Epithelial cell of proximal tubule (primary cell): ENCODE measurements at places on chromosomes 16 and 17. TPM values are rescaled to one million over a fixed set of nuclear protein-coding genes. Genes with fewer than 3 reads are reported as not detected.
A peak's percentile ranks its signal among the peaks of the same experiment; 100 is the strongest.

Gene CA7
- 0.12 TPM in 1 of 2 replicates, not detected in the other for total RNA-seq

Gene CTF1
- total RNA-seq, result 0.87 and 4.3 TPM in 2 replicates

Gene CCL1
- total RNA-seq, result not detected in 2 replicates

Gene SMPD3
- 0.07 TPM in 1 of 2 replicates, not detected in the other for total RNA-seq

Gene CMTR2
- 21.0 and 24.4 TPM in 2 replicates for total RNA-seq

Gene OR1A1
- total RNA-seq, result not detected in 2 replicates

Gene CSF3
- not detected in 2 replicates for total RNA-seq

Gene TMEM238L
- not detected in 2 replicates for total RNA-seq

Gene CBX8
- total RNA-seq, result 3.5 and 4.1 TPM in 2 replicates

Gene HAP1
- 0.06 and 0.14 TPM in 2 replicates for total RNA-seq

Gene CCDC40
- 1.3 and 2.2 TPM in 2 replicates for total RNA-seq

Gene WFDC1
- not detected in 2 replicates for total RNA-seq

Gene SLC46A1
- total RNA-seq, result 2.8 and 4.7 TPM in 2 replicates

GRCh38 chr17:5618476-5618875, 34.2 kb upstream of the NLRP1 start:
- DNase-seq, result no peak

GRCh38 chr17:13638855-13639458, 37.2 kb upstream of the HS3ST3A1 start:
- no peak for DNase-seq

GRCh38 chr17:63984651-63985386, 12.1 kb upstream of the SCN4A start:
- DNase-seq, result no peak

- no peak for DNase-seq
Measured at GRCh38 chr16:23950291-23950894, 114.6 kb downstream of the PRKCB start.

- DNase-seq, result no peak
Measured at GRCh38 chr17:34974794-34975785, 5.2 kb upstream of the LIG3 start.

DNA sequence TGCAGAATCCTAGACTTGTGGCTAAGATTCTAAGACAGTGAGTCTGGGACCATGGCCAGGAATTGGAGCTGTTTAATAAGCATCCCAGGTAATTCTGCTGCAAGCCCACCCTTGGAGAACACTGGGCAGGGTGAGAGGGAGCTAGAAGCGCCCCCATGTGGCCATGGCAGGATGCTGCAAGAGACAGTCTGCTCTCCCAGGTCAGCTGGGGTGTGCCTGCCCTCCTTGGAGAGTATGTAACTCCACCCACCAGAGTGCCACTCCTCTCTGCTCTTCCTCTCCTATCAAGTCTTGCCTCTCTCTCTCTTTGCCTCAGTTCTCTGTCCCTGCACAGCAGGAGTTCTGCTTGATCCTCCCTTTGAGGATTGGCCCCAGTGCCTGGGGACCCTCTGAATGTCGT, 14.9 kb downstream of the RCVRN start:
- DNase-seq, result no peak

- DNase-seq, result no peak
Measured at GRCh38 chr16:28167730-28168129, 44.0 kb downstream of the XPO6 start.

GRCh38 chr16:84199861-84200260, 8.9 kb downstream of the ADAD2 start:
- no peak for DNase-seq

DNA sequence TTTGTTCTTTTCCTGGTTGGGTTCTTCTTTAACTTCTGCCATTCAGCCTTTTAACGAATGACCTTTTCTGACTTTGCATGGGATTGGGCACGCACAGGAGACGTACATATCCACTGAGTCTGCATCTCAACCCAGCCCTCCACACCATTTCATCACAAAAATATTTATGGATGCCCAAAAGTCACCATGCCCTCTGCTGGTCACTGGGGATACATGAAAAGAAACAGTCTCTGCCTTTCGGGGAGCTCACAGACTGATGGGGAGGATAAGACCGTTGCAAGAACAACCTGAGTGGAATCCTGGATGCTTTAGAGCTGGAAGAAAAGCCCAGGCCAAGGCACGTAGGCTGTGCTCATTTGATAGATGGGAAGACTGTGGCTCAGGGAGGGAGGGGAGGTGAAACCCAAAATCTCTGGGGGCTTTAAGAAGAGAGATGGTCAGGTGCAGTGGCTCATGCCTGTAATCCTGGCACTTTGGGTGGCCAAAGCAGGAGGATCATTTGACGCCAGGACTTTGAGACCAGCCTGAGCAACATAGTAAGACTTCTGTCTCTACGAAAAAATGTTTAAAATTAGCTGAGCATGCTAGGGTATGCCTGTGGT, 7.9 kb upstream of the MT2A start:
- DNase-seq, result no peak

GRCh38 chr17:55708175-55708974, 14.3 kb downstream of the TMEM100 start:
- no peak for DNase-seq

DNA sequence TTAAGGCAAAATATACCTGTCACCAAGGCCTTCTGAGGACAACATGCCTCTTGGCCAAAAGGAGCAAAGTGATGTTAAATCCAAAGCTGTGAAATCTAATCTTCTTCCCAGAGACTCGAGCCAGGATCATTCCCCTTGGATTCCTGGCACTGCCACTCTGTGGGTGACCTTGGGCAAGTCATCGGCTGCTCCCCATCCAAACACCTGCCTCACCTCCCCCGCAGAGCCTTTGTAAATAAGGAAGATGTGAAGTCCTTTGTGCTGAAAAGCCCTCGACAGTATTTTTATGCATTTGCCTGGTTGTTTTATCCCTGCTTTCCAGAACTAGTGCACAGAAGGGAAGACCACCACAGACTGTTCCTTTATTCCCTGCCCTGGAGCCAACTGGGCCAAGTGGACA, 5.4 kb upstream of the CEP295NL start:
- DNase-seq, result no peak

- DNase-seq, result no peak
Measured at GRCh38 chr17:50556803-50557202, 3.7 kb upstream of the CACNA1G start.

GRCh38 chr16:180101-180675, at the start of gene HBQ1:
HBQ1 (plus strand) TSS chr16:180459; CDS start chr16:180487, 28 bp downstream.
- no peak for DNase-seq

- DNase-seq, result no peak
Measured at GRCh38 chr16:57265850-57266530, 18.5 kb downstream of the PLLP start.

- DNase-seq, result no peak
Measured at GRCh38 chr17:9079461-9080103, 58.3 kb downstream of the NTN1 start.

GRCh38 chr17:67602444-67602843, 115.3 kb upstream of the NOL11 start:
- DNase-seq, result no peak

DNA sequence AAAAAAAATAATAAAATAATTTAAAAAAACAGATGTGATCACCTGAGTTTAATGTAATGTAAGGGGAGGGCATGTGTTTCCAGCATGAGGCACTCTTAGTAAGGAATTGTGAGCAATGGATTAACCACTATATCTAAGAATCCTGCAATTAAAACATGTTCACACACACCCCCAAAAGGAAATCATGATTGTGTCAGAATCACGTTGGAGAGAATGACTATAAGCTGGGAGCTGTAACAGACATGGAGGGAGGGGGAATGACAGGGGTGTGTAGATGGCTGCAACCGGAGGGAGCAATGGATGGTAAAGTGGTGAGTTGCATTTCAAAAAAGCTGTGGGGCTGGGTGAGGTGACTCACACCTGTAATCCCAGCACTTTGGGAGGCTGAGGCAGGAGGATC, 13.6 kb upstream of the CCL22 start:
- DNase-seq, result no peak

DNA sequence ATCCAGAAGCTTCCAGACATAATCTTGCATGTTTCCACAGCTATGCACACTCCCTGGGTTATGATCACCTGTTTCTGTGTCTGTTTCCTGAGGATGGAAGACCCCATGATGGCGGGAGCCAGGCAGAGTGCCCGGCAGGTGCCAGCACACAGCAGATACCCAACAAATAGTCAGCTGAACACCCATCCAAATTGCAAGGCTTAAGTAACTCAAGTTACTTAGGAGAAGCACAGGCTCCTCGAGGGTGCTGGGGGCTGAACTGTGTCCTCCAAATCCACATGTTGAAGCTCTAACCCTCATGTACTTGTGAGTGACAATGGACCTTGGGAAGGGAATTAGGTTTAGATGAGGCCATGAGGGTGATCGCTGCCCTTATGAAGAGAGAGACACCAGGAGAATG, 79.5 kb upstream of the DOC2B start:
- no peak for DNase-seq

DNA sequence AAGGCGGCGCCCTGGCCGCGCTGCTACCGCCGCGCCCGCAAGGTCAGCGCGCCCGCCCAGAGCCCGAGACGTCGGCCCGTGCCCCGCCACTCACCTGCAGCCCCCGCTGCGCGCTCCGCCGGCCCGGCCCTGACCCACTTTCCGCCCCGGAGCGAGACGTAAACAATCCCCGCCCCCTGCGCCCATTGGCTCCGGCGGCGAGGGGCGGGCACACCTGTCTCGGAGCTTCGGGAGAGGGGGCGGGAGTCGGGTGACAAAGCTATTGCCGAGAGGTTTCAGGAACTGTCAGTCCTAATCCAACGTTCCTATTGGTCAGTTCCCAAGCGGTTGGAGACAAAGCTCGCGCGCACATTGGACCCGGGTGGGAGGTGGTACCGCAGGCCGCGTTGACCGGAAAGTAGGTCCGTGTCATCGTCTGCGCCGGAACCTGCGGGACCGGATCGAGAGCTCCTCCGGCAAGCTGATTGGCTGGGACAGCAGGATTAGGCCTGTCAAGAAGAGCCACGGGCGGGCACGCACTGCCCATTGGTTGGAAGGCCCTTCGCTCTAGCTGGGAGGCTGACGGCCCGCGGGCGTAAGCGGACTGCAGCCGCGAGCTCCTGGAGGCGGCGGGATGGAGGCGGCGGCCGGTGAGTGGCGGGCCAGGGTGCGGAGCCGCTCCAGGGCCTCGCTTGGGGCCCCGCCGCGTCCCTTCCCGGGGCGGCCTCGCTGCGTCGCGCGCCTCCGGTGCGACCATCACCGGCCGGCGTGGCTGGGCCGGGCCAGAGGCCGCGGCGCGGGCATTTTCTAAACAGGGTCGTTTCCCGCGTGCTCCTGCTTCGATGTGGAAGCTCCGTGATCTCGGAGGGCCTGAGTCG, at the start of the genes NUBP2 and SPSB3:
NUBP2 (plus strand) TSS at position 553 of the 857 bp plus-strand sequence; CDS start at position 614, 61 bp downstream.
SPSB3 (minus strand) TSS at position 164 of the 857 bp plus-strand sequence. CDS start 1,088 bp downstream, outside the sequence.
- peak; percentile 97 for DNase-seq

DNA sequence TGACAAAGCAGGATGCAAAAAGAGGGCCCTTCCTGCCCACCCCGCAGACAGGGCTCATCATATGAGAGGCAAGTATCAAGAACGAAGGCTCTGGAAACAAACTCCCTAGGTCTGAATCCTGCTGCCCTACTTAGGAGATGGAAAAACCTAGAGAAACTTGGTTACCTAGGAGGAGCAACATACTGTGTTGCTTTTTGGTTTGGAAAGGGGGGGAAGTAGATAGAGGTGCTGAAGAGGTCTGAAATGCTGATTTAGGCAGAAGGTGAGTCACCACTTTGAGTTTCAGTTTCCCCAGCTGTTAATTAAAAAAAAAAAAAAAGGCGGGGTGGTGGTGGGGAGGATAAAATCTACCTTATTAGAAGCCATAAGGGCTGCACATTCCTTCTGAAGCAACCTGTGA, 1.5 kb downstream of the N4BP1 start:
- DNase-seq, result no peak

DNA sequence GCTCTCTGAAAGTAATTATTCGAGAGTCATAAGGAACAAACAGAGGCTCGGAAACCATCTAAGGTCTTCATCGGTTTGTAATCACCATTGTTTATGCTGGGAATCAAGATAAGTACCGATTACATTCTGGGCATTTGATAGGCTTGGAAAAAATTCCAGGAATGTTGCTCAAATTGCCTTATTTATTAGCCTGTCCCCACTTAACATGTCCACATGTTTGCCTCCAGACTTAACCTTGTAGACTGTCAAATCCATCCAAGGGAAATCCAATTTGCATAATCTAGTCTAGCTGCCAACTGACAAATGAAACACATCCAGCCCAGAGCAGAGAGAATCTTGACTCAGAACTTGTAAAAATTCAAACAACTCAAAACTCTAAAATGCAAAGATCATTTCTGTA, 51.3 kb upstream of the TMC5 start:
- DNase-seq, result no peak

DNA sequence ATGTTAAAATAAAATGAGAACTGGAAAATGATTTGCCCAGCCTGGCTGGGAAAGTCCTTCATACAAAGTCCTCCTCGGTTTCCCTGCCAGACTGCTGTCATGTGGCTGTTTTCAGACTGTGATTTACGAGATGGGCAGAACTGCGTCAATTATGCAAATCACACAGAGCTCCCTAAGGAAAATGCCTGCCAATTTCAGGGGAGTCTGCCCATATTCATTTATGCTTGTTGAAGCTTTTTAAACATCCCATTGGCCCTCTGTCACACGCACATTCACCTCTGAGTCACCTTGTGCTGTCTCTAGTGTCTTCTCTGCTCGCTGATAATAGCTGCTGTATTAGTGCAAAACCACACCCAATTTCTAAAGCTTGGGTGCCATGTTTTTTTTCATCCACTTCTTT, 81.7 kb upstream of the FAM20A start:
- DNase-seq, result no peak

GRCh38 chr16:30407102-30407803, at the start of gene ZNF771:
ZNF771 (plus strand) TSS chr16:30407606; CDS start chr16:30408054, 448 bp downstream.
- no peak for DNase-seq
